NCI-H2081 treated with DMSO at 0.1 percent for 48 hours (cell line): ENCODE measurements at places on chromosomes 7 and 10.

- DNase-seq: no peak
These were observed 329.2 kb downstream of the TNS3 start for GRCh38 chr7:47252675-47253074.

- DNase-seq: no peak
These were observed 65.2 kb downstream of the CREB3L2 start for GRCh38 chr7:137936509-137937201.

DNA sequence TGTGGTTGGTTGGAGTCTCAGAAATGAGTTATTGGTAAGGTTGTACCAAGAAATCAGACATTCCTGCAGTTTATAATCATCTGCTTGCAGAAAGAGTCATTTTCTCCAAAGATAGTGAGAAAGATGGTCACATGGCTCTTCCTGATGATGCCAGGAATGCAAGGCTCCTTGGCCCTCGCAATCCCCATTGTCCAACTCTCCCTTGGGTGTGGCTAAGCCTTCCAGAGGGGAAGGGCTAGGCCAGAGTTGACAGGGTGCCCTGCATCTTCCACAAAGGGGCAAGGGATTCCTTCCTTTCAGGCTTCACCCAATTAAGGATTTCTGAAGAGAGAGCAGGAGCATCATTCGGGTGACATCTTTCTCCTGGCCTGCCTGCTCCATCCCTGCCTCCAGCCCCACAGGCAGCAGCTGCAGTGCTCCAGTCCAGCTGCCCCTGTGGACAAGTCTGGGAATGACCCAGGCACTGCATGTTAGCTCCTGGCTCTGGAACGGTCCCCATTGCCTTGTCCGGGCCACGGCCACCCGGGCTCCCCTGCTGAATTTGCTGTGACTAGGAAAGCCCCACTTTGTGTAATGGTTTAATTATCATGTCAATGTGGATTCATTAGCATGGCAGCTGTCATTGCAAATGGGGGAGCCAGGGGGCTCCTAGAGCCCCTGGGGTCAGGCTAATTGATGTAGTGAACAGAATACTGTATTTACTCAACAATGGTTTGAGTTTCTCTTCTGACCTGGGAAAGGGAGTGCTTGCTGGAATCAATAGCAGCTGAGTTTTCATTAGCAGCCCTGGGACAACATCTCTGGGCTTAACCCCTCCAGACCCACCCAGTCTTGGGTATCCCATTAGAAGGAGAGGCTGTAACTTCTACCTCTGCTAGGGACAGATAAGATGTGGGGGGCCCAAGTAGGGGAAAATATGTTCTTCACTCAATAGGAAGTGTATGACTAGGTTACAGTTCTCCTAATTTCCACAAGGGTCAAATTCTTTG, 112.6 kb upstream of the TBX20 start:
- DNase-seq: no peak

DNA sequence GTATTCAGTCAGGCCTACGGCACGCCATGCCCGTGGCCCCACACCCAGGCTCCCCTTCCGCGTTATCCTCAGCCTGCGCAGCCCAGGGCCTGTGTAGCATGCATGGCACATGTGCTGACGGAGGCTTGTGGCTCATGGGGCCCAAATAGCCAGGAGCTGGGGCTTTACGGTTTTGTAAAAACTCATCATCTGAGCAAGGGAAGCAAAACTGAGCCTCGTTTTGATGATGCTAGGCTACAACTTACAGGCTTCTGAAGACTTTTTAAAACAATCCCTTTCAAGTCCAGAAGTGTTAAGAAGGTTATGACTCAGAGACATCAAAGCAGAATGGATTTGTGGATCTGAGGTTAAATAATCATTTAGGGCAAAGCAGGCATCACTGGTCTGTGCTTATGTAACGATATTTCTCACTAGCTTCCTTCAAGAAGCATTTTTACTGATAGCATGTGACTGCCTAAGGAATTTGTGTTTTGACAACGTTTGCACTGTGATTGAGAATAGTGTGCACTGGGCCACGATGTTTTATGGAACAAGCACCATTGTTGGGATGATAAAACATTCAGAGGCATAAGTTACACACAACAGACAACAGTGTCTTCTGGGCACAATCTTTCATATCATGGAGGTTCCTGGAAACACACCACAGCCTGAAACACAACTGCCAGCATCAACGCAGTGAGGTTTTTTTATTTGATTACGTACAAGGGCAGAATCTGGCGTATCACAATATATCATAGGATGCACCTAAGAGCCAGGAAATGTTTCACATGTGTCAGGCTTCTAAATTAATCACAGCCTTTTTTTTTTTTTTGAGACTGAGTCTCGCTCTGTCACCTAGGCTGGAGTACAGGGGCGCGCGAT, 274.3 kb downstream of the CCDC3 start:
- no peak for DNase-seq

DNA sequence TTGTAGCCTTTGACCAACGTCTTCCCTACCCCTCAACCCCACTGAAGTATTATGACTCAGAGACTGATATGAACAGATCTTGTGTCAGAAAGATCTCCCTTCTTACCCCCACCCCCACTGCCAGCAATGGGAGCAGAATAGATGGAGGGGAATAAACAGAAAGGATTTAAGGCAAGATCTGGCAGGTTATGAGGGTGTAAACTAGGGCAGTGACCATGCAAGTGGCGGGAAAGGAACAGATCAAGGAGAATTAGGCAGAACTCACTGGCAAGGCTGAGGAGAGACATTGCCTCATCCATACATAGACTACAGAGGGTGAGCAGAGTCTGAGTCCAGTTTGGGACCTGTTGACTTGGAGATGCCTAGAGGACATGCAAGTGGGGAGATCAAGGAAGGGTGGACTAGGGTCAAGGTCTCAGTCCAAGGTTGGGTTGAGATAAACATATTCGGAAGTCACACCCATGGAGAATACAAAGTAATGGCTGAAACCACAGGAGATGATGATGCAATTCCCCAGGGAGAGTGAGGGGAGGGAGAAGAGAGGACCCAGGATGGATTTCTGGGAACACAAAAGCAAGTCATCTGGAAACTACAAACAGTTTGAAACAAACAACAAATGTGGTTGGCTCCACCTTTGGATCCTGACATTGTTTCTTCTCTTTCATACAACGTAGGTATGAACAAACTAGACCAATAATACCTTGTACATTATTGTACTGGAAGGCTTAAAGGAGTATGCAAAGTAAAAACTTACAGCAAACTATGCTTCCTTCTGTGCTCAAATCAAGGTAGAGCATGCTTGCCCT, 44.9 kb upstream of the IL6 start:
- DNase-seq: no peak

GRCh38 chr7:137996386-137996851, 5.5 kb downstream of the CREB3L2 start:
- no peak for DNase-seq

DNA sequence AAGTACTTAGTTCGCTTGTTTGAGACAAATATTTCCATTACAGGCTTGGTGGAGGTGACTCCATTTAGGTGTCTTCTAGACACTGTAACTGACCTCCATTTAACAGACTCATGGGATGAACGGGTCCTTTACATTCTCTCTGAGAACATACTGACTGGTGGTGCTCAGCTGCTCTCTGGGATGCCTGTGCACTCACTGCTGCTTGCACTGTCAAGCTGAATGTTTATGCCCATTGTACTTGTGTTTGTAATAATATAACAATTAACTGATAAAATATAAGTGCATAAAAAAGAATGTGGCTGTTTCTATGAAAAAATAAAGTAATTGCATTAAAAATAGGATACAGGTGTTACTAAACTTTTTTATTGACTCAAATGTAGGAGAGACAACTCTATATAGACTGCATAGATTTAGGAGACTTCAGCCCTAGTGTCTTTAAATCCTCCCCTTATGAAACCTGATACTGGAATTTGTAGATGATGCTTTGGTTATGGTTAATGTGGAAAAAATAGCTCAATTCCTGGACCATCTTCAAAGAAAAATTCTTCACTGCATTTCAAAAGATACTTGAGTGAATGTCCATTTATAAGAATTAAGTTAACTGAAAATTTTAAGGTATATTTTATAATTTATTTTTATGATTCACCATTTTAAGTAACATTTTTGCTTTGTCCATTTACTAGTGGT, 85.4 kb downstream of the CDK14 start:
- no peak for DNase-seq

DNA sequence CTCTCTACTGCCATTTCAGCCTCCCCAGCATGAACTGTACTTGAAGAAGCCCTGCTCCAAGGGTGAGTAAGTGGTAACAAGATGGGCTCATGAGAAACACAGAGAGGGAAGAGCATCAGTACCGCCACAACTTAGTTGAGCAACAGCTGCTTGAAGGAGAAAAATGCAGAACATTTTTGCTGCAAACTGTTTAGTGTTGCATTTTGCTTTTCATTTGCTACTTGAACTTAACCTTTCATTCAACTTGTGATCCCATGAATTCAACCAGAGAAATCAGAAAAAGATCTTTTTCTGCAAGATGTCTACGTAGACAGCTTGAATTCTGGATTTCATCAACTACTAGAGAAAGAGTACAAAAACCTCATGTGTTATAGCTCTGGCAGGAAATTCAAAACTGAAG, 40.7 kb downstream of the ANK3 start:
- no peak for DNase-seq

DNA sequence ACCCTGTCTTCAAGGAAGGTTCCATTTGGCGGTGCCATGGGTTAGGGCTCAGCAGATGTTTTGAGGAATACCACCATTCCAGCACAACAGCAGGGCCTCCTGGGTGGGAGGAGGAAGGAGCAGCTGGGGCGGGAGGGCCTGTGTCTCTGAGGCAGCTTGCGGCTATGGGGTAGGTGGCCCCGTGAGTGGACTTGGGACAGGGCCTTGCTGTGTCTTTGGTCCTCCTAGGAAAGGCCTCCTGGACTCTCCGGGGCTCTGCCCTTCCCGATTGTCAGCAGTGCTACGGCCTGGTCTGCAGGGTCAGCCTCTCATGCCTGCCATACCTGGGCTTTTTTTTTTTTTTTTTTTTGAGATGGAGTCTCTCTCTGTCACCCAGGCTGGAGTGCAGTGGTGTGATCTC, 96.7 kb downstream of the PAXIP1 start:
- no peak for DNase-seq

- DNase-seq: no peak
These were observed 29.8 kb downstream of the PRR15 start for GRCh38 chr7:29593459-29593858.

- no peak for DNase-seq
These were observed 550 bp upstream of the CREM start for GRCh38 chr10:35126062-35126529.

- DNase-seq: no peak
These were observed 35.1 kb downstream of the BRAF start for GRCh38 chr7:140889645-140890044.

DNA sequence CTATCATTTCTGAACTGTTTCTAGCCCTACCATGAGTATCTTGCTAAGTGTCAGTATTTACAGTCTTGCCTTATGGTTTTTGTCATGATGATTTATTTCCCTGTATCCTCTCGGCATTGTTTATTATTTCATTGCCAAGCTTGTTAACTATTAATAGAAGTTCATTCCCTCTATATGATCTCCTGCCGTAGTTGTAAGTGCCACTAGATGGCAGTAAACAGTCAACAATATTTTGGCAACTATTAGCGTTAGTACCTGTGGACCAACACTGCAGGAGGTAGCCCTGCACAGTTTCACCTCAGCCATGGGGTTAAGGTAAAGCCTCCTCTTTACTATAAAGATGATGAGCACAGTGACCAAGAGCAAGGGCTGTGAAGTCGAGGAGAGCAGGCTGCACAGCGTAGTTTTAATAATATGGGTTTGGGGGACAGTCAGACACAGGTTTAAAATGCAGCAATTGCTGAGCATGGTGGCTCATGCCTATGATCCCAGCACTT, 26.1 kb upstream of the CCNJ start:
- DNase-seq: peak; percentile 32

- no peak for DNase-seq
These were observed 321.2 kb downstream of the ZNF479 start for GRCh38 chr7:56811081-56811480.

- no peak for DNase-seq
These were observed 116.6 kb downstream of the RAB18 start for GRCh38 chr10:27620430-27621397.

DNA sequence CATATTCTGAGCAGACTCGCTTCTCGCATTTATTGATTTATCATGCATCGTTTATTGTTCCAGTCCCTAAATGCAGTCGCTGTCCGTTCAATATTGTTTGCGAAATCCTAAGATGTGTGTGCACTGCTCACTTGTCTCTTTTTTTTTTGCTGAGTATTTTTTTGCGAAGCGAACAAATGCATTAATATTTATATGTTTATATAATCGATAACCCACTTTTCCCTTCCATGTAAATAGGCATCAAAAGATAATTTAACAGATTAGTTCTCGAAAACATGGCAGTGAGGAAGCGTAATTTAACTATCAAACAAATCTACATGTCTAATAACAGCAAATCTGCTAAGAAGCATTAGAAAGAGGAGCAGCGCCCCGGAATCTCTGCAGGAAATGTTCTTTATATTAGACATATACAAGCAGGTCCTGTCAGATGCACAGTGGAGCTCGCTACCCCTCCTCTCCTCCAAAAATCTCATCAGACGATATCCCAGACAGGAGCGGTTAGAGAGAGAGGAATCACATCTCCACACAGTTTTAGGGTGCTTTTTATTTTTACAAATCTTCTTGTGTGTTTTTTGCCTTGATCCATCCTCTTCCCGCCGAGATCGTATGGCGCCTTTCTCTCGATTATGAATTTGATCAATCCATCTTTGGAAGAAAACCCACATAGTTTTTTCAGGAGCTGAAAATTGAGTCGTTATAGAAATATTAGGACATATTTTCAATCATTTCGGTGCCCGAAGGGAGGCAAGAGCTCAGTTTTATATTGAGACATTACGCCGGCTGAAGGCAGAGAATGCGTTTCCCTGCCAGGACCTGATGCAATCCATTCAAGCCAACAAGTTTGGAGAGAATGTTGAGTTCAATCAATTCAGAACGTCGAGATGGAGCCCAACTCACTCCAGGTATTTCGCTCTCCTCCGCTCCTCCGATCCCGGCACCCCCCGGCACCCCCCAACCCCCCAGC, at the start of gene ARID5B:
ARID5B (plus strand) TSS at position 871 of the 964 bp plus-strand sequence; CDS start at position 882, 11 bp downstream.
- no peak for DNase-seq

- DNase-seq: no peak
These were observed 55.4 kb downstream of the CALD1 start for GRCh38 chr7:134834689-134835462.

- DNase-seq: no peak
These were observed 3.6 kb upstream of the GPR146 start for GRCh38 chr7:1040790-1041189.

- no peak for DNase-seq
These were observed 189.1 kb downstream of the SKAP2 start for GRCh38 chr7:26675143-26675887.
